HEK293T (cell line): ENCODE measurements at places on chromosomes 4 and X.

- no peak for DNase-seq
Measured at GRCh38 chr4:53234111-53234510, 131.8 kb downstream of the SCFD2 start.

GRCh38 chrX:120147537-120147936 lies 10.9 kb upstream of the RHOXF2 start:
- no peak for DNase-seq

DNA sequence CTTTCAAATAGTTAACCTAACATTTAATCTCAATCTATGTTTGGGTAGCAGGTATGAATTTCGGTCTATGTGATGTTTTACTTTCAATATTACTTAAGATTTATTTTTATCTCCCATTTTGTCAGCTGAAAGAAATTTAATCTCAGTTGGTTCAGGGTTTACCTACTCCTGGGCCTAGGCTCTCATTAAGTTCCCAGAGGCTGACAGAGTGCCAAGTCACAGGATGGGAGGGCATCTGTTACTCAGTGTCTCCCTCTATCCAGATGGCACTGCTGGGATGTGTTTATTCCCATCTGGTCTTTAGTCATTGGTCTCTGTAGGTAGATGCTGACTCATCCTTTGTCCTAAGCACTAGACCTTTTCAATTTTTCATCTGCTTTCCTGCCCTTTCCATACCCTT lies 129.4 kb upstream of the ARSJ start:
- no peak for DNase-seq

GRCh38 chrX:25596921-25597320 lies 541.2 kb upstream of the MAGEB18 start:
- DNase-seq, result no peak

DNA sequence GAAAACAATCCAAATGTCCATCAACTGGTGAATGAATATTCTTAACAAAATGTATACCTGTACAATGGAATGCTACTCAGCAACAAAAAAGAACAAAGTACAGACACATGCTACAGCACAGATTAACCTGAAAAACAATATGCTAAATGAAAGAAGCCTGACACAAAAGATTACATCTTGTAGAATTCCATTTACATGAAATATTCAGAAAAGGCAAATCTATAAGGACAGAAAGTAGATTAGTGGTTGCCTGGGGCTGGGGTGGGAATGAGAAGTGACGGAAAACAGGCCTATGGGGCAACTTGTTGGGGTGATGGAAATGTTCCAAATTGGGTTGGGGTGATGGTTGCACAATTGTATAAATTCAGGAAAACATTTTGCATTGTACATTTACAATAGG lies 219.1 kb upstream of the GPC4 start:
- DNase-seq, result no peak

DNA sequence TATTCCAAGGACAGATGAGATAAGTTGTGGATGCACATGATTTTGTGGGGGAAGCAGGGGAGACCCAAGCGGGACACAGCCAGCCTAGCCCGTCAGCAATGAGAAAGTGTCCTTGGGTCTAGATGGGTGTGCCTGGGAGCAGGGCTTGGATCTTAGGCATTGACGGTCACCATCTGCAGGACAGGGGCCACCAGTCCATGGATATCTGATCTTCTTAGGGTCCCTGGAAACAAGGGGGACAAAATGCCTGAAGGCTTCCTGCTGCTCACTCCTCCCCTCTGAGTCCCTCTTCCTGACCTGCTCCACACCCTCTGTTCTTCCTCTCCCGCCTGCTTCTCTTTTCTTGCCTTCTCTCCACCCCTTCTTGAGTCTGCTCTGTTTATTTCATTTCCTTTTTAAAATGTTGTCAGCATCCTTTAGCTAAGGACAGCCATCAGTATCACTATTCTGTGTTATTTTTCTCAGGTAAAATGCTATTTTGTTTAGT lies 298.4 kb downstream of the RAPGEF2 start:
- no peak for DNase-seq
